Thoracic aorta (tissue), 2 donors: ENCODE measurements at places on chromosomes 3 and 15. TPM values are rescaled to one million over a fixed set of nuclear protein-coding genes. Genes with fewer than 3 reads are reported as not detected.

Gene MEGF11
- total RNA-seq: not detected

Gene COX17
- total RNA-seq: 51.3 TPM

Gene MCF2L2
- 1.5 TPM for total RNA-seq

Gene C2CD4A
- 1.8 TPM for total RNA-seq

Gene ARRDC4
- total RNA-seq: 31.0 TPM

Gene CORO2B
- total RNA-seq: 4.3 TPM

Gene NMNAT3
- 14.1 TPM for total RNA-seq

DNA sequence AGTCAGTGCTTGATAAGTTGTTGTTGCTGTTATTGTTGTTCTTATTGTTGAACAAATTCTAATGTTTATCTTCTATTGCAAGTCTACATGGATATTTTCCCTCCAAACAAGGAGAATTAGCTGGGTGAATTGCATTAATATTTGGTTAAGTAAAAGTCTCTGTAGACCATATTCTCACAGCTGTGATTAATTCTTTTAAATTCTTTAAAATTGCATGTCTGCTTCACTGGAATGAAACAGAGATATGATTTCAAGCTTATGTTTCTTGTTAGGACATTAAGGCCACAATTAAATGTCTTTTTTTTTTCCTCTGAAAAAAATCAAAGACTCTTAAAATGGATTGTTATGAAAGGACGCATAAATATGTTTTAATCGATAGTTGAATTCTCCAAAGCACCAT is 153.4 kb downstream of the EBLN2 start:
- H3K36me3 ChIP-seq: no peaks in the 10 kb centered on the region
- no peaks in the 10 kb centered on the region for H3K27me3 ChIP-seq
- DNase-seq: no peak
- H3K4me3 ChIP-seq: no peak overlapping the region

DNA sequence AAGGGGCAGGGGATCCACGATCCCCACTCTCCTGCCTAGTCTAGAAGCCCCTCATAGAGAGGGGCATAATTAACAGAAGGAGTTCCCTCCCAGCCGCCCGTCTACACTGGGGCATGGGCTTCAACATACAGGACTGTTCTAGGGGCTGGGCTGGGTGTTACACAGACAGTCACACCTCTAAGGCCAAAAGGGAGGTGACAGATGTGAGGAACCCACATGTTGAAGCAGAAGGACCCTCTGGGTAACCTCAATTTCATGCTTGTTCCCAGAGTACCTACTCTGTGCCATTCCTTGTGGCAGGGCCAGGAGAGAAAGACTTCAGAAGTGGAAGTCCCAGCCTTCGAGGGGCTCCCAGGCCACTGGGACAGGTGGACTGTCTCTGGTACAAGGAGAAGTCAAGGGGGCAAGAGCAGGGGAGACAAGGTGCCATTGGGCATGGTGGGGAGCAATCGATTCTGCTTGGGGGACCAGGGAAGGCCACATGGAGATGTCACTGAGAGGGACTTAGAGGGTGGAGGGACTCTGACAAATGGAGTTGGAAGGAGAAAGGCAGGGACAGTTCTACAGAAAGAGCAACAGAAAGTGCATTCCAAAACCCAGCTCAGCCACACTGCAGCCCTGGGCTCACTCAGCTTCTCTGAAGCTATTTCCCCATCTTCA is 71.3 kb downstream of the CPN2 start:
- no peak overlapping the region for H3K4me3 ChIP-seq
- H3K36me3 ChIP-seq: no peaks in the 10 kb centered on the region
- DNase-seq: no peak
- H3K27me3 ChIP-seq: no peaks in the 10 kb centered on the region

DNA sequence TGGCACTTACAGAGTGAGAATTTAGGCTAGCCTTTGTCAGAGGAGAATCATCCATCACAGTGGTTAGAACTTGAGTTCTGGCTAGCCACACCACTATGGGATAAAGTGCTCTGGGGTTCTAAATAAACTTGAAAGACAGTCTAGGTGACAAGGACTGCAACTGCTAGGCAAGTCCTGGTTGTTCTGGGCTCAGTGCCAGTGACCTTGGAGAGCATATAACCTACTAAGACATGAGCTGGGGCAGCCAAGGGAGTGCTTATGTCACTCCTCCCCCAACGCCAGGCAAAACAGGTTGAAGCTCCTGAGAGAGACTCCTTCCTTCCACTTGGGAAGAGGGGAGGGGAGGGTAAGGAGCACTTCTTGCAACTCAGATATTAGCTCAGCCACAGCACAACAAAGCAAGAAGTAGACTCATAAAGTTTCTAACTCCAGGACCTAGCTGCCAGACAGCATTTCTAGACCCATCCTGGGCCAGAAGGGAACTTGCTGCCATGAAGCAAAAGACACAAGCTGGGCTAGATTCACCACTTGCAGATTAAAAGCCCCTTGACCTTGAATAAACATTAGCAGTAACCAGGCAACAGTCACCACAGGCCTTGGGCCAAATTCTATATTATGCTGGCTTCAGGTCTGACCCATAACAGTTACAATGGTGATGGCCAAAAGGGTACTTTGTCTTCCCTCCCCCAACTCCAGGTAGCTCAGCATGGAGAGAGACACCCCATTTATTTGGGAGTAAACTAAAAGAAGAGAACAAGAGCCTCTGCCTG is 963.7 kb downstream of the PLOD2 start:
- DNase-seq: no peak
- H3K27me3 ChIP-seq: no peaks in the 10 kb centered on the region

- no peak for DNase-seq
- H3K27me3 ChIP-seq: no peaks in the 10 kb centered on the region
- H3K36me3 ChIP-seq: peaks cover 45% of the 10 kb centered on the region
- no peak overlapping the region for H3K4me3 ChIP-seq
Observed at GRCh38 chr15:68311859-68312557, 34.5 kb downstream of the FEM1B start.

DNA sequence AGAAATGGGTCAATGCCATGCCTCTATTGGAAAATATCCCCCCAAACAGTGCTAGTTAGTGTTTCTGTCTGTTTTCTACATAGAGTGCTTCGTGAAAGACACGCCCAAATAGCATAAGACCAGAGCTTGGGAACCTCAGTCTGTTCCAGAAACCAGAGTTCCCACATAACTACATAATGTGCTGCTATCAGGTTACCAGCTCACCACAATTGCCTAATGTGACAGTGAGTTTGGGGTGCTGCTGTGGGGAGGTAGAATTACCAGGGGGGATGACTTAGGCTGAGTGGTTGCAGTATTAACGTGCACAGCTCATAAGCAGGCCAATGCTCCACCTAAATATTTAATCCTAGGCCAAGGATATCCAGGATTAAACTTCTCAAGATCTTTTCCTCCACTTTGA is 39.2 kb downstream of the DUT start:
- no peaks in the 10 kb centered on the region for H3K27me3 ChIP-seq
- no peaks in the 10 kb centered on the region for H3K36me3 ChIP-seq

GRCh38 chr3:13475871-13476590 is 4.1 kb upstream of the HDAC11 start:
- no peaks in the 10 kb centered on the region for H3K36me3 ChIP-seq
- peaks cover 4% of the 10 kb centered on the region for H3K4me1 ChIP-seq
- no peak overlapping the region for H3K27ac ChIP-seq

DNA sequence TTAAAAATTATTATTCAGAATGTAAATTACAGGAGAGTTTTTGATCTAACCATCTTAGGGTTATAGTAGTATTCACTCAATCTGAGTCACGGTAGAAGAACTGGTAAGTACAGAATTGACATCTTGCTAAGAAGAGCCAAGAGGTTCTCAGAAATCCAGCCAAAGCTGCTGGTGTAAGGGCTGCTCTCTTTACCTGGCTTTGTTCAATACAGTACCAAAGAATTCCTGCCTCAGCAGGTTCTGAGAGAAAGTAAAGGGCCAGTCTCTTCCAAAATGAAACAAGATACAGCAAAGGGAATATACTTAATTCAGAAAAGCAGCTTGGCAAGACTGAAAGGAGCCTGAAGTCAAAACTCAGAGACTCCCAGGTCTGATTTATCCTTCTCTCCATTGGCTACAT is 193.1 kb downstream of the TNIK start:
- H3K27me3 ChIP-seq: no peaks in the 10 kb centered on the region
- H3K4me1 ChIP-seq: peaks cover 26% of the 10 kb centered on the region
- H3K4me3 ChIP-seq: no peak overlapping the region
- H3K36me3 ChIP-seq: no peaks in the 10 kb centered on the region

GRCh38 chr3:56928379-56929068 is 126.8 kb upstream of the ARHGEF3 start:
- no peak overlapping the region for H3K4me3 ChIP-seq
- no peak overlapping the region for H3K27ac ChIP-seq
- H3K27me3 ChIP-seq: no peaks in the 10 kb centered on the region
- H3K4me1 ChIP-seq: peaks cover 11% of the 10 kb centered on the region
- no peaks in the 10 kb centered on the region for H3K36me3 ChIP-seq

GRCh38 chr3:135911110-135911509 is 54.4 kb upstream of the PPP2R3A start:
- no peaks in the 10 kb centered on the region for H3K4me1 ChIP-seq
- no peak overlapping the region for H3K27ac ChIP-seq
- no peak overlapping the region for H3K4me3 ChIP-seq
- DNase-seq: no peak
- no peaks in the 10 kb centered on the region for H3K27me3 ChIP-seq
- no peaks in the 10 kb centered on the region for H3K36me3 ChIP-seq

DNA sequence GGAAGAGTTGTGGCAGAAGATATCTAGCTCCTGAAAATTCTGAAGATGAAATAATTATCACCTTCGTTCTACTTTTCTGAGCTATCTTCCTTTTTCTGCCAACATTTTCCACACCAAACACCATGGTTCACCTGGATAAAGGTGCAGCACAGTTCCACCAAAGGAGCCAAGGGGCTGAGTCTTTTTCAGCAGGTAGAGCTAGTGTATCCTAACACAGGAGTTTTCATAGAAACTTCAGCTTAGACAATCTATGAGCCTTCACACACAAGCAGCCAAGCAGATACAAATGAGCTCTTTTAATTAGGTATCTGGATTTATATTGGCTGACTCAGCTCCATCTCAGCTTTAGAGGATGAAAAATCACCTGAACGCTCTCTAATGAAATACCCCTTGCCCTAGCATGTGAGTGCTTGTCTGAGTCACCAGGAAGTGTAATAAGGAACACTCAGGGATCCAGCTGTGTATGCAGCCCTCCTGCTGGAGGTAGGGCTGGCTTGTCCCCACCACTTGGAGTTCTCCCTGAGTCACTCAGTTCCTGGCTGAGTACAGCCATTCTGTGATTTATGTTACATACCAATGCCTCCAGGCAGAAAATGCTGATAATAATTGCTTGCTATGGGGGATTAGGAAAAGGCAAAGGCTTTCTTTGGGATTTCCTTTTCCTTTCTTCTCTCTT is 385.7 kb downstream of the LSAMP start:
- no peak for DNase-seq
- no peaks in the 10 kb centered on the region for H3K36me3 ChIP-seq
- no peaks in the 10 kb centered on the region for H3K4me1 ChIP-seq
- H3K4me3 ChIP-seq: no peak overlapping the region

DNA sequence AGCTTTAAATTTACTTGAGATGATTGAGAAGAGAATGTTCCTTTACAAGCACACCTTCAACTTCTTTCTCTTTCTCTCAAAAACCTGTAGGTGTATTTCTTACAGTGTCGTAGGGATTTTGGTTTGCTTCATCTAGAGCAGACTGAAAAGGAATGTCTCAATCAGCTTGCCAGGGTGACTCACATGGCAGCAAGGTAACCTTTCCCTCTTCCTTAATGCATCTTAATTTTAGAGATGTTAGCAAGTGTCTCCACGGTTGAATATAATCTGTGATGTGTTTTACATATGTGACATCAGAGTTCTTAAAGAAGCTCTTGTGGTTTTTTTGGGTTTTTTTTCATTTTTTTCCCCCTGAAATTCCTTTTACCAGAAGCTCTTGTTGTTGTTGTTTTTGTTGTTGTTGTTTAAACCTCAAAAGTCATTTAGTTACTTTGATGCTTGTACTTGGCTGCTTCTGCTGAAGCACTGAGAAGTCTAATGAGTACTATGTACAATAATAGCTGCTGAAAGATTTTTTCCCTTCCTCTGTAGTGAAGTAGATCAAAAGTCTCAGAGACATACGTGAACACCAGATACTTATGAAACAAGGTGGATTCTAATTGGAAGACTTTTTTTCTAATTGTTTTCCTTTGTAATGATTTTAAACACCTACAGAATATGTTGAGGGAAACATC is 83.1 kb downstream of the RETNLB start:
- no peak overlapping the region for H3K27ac ChIP-seq
- no peak overlapping the region for H3K4me3 ChIP-seq
- no peak for DNase-seq

GRCh38 chr3:51173518-51174271 is 211.4 kb upstream of the MANF start:
- no peaks in the 10 kb centered on the region for H3K27me3 ChIP-seq
- no peak for DNase-seq
- H3K36me3 ChIP-seq: no peaks in the 10 kb centered on the region
- no peaks in the 10 kb centered on the region for H3K4me1 ChIP-seq

- no peak overlapping the region for H3K4me3 ChIP-seq
- H3K27ac ChIP-seq: no peak overlapping the region
- DNase-seq: no peak
- H3K4me1 ChIP-seq: no peaks in the 10 kb centered on the region
- peaks cover 92% of the 10 kb centered on the region for H3K36me3 ChIP-seq
Observed at GRCh38 chr3:129257609-129258008, 8.2 kb downstream of the COPG1 start.

- H3K4me1 ChIP-seq: peaks cover 24% of the 10 kb centered on the region
- H3K27me3 ChIP-seq: no peaks in the 10 kb centered on the region
- no peak overlapping the region for H3K4me3 ChIP-seq
- peaks cover 2% of the 10 kb centered on the region for H3K36me3 ChIP-seq
- H3K27ac ChIP-seq: peak overlapping the region; percentile 55
Observed at GRCh38 chr3:64548200-64548889, 139.5 kb downstream of the ADAMTS9 start.

DNA sequence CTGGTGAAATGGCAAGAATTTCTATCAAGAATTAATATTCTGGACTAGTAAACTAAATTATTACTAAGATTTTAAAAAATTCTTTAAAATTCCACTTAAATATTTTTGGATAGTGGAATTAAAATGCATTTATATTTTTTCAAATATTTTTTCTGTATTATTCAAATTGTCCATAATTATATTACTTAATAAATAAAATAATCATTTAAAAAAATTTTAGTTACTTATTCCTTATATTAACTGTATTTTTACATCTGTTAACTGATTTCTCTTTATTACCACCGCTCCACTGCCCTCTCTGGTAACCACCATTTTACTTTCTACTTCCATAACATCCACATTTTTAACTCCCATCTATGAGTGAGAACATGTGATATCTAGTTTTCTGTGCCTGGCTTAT is 828.4 kb downstream of the VGLL3 start:
- no peaks in the 10 kb centered on the region for H3K27me3 ChIP-seq
- no peaks in the 10 kb centered on the region for H3K36me3 ChIP-seq
- H3K27ac ChIP-seq: no peak overlapping the region
- no peak for DNase-seq
- H3K4me1 ChIP-seq: no peaks in the 10 kb centered on the region

- no peaks in the 10 kb centered on the region for H3K27me3 ChIP-seq
- peaks cover 68% of the 10 kb centered on the region for H3K4me1 ChIP-seq
- H3K36me3 ChIP-seq: no peaks in the 10 kb centered on the region
- peak within 1 kb of the TSS; percentile 83 for H3K27ac ChIP-seq
- peak; percentile 57 for DNase-seq
- peak within 1 kb of the TSS; percentile 77 for H3K4me3 ChIP-seq
Observed at GRCh38 chr15:51341366-51342226, at the start of gene GLDN. GLDN (plus strand) TSS chr15:51341655; CDS start chr15:51341685, 30 bp downstream.
